ENCODE measurements at places on chromosomes 13 and 19.

DNA sequence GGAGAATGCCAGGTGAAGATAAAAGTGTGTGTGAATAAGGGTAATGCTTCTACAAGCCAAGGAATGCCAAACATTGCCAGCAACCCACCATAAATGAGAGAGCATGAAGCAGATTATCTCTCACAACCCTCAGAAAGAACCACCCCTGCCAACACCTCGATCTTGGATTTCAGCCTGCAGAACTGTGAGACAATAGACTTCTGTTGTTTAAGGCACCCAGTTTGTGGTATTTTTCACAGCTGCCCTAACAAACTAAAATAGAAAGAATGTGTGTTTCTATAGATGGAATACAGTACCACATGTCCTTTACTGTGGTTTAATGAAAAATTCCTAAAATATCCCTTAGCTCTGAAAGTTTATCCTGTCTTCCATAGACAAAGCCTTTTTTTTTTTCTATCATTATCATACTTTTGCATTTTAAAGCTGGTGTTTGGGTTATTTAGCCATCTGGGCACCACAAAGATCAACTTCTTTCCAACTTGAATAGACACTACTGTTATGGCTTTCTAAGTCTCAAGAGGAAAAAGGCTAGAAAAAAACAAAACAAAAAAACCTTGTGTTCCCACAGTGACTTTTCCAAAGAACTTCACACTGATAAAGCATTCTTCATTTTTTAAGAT, 505.6 kb downstream of the KCTD12 start:
- no peak for DNase-seq

DNA sequence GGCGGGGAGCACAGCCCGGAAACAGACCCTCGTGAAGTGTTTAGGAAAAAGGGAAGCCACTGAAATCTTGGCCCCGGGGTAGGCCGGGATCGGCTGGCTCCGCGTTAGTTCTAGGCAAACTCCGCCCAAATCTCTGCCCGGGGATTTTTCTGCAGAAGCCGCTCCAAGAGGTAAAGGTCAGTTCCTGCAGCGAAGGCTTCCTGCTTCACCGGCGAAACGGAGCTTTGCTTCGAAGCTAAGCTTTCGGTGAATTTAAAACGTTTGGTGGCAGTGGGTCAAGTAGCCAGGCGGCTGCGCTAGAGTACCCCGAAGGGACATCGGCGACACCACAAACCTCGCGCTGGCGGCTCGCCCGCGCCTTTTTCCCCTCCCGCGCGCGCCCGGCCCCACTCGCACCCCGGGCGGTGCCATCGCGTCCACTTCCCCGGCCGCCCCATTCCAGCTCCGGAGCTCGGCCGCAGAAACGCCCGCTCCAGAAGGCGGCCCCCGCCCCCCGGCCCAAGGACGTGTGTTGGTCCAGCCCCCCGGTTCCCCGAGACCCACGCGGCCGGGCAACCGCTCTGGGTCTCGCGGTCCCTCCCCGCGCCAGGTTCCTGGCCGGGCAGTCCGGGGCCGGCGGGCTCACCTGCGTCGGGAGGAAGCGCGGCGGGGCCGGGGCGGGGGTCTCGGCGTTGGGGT, 441 bp downstream of the GJB2 start:
- DNase-seq, result no peak

DNA sequence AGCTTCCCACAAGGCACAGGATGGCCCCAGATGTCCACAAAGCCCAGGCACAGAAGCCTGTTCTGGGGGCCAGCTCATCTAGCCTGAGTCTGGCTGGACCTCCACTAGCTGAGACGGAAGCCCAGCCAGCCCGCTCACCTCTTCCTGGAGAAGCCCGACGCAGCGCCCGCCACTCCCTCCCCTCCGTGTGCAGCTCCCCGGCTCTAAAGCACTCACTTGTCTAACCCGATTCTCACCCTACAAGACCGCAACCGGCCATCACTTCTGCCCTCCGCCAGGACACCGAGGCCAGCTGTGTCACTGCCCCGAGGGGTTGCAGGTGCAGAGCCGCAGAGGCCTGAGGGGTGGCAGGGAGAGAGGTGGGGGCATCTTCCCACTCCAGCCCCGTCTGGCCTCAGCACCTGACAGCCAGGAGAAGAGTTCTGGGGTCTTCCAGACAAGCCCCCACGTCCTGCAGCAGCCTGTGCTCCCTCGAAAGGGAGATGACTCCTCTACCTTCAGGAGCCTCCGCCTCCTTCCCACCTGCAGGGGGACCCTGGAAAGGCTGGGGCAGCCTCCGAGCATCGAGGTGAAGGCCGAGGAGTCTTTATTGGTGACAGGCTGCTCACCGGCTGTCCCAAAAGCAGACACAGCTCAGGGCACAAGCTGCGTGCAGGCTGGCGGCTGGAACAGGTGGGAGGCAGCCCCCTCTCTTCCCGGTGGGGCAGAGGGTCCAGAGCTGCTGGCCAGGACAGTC, 5.9 kb upstream of the DIRAS1 start:
- DNase-seq, result no peak

- DNase-seq, result no peak
Observed at GRCh38 chr13:74891610-74892009, 590.4 kb downstream of the TBC1D4 start.

GRCh38 chr13:114124921-114125320, 7.5 kb downstream of the RASA3 start:
- no peak for DNase-seq

DNA sequence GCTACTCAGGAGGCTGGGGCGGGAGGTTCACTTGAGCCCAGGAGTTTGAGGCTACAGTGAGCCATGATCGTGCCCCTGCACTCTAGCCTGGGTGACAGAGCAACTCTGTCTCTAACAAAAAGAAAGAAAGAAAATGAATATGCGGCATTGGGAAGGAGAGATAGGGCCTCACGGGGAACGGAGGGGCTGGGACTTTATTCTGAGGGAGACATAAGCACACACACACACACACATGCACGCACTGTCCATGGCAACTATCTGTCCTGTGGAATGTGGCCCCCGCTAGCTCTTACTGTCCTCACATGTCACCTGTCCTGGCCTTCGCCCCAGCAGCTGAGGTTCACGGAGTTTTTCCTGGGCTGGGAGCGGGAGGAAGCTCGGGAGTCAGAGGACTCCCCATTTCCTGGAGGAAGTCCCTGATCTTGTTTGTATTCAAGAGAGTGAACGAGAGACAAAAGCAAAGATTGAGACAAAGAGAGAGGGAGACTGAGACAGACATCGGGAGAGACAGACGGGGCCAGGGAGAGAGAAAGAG, 654 bp downstream of the STAP2 start:
- peak; percentile 62 for DNase-seq

DNA sequence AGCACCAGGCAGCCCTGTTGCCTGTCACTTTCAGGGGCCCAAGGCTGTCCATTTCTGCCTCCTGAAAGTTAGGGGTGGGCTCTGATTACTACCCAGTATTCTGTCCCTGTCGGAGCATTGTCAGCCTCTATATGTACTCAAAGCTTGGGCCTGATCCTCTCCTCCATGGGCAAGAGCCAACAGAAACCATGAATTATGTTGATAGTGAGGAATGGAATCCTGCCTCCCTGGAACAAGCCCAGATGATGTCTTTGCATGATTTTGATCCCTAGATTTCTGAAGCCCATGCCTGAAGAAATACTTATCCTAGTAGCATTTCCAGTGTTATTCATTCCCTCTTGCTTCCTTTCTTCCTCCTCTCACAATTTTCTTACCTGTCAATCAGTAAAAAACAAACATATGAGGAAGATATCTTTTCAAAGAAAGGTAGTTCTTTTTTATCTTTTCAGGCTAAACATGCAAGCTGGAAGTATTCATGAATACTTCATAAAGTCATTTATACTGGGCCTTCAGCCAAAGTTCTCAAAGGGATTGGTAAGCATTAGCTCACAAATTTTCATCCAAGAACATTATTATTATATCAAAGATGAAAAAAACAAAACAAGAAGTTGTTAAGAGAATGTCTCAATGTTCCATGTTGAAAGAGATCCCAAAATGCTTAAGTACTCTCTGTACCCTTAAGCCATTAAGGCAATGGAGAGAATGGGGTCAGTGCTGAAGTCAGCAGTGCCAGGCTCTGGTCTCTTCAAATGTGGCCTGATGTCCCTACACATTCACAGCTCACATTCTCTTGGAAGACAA, 171.7 kb downstream of the NHLRC3 start:
- DNase-seq, result no peak

DNA sequence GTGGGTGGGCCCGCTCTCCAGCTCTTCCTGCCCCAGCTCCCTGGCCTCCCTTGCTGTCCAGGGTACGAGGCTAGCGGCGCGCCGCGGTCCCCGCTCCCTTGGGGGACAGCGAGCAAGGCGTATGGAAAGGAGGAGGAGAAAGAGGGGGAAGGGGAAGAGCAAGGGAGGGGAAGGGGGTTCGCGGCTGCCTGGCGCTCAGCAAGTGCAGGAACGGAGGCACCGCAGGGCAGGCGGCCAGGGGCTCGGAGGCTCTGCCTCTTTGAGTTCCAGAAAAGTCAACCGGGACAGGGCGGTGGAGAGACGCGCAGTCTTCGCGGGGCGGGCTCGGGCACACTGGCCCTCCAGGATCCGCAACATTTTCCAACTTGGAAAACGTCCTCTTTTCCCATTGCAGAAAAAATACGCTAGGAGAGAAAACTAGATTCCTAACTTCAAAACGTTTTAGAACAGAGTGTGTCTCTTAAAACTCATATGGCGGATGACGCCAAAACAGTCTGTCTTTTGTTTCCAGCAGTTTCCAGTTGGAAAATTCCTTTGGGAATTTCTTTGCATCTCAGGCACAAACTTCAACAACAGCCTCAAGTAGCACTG, 23.1 kb upstream of the TNFRSF19 start:
- no peak for DNase-seq

DNA sequence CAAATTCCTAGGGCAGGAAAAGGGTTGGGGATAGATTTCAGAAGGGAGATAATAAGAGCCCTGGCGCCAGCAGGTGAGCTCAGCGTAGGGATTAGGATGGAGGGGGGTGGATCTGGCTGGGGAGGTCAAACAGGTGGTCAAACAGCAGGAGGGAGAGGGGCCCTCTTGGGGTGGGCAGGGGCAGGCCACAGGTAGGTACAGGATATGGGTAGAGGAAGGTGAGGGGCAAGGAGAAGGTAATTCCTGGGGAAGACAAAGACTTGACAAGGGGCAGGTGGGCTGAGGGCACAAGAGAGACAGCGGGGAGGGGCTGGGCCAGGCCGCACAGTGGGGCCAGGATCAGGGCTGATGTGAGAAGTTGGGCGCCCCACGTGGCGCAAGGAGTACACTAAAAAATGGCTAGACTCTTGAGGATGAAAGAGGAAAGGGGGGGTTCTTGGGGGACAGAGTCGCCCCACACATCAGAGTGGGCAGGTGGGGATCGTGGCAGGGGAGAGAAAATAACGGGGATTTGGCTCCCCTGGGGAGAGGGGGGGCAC, 713 bp downstream of the KRI1 start:
- DNase-seq, result peak; percentile 76

DNA sequence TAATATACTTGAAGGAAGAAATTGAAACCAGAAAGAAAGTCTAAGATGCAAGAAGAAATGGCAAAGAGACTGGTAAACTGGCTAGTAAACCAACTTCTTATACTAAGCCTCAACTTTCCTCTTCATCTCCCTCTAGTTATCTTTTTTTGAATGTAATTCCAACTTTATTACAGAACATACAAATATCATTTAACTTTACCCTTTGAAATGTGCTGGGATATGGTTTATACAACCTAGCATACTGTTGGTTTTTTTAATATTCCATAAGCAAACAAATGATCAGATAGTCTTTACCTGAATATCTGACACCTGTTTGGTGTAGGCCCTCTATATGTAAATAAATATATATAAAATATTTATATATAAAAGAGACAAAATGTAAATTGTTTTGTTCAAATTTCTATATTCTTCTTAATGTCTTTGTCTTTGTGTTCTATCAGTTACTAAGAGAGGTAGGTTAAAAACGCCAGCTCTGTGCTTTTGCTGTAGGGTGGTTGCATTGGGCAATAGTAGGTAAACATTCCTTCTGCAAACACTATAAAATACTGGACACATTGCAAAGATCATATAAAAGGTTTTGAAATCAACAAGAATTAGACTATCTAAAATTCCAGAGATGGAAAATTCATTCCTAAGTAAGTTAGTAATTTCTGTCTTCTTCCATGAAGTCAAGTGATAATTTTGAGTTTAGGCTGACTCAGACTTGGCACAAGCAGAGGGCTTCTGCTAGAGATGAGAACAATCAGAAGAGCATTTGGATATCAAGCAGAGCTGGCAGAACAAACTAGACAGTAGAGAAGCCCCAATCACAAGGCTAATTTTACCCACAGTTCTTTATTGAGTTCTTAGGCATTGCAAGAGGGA, 383.3 kb downstream of the RFC3 start:
- DNase-seq, result no peak

- DNase-seq, result peak; percentile 92
Observed at GRCh38 chr13:36903925-36904595, 16.0 kb downstream of the SMAD9 start.

- DNase-seq, result no peak
Observed at GRCh38 chr13:34767778-34768177, 174.3 kb upstream of the NBEA start.
